ENCODE measurements at places on chromosomes 11 and 22.

DNA sequence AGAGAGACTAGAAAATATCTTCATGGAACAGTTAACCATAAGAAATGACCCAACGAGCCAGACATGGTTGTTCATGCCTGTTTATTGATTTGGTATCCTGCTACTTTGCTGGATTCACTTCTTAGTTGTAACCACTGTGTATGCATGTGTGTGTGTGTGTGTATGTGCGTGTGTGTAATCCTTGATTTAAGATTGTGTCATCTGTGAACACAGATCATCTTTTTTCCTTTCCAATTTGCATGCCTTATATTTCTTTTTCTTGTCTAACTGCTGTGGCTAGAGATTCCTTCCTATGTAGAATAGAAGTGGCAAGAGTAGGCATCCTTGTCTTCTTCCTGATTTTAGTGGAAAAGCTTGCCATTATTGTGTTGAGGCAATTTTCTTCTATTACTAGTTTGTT, 16.4 kb upstream of the CLTCL1 start:
- no peak for DNase-seq

DNA sequence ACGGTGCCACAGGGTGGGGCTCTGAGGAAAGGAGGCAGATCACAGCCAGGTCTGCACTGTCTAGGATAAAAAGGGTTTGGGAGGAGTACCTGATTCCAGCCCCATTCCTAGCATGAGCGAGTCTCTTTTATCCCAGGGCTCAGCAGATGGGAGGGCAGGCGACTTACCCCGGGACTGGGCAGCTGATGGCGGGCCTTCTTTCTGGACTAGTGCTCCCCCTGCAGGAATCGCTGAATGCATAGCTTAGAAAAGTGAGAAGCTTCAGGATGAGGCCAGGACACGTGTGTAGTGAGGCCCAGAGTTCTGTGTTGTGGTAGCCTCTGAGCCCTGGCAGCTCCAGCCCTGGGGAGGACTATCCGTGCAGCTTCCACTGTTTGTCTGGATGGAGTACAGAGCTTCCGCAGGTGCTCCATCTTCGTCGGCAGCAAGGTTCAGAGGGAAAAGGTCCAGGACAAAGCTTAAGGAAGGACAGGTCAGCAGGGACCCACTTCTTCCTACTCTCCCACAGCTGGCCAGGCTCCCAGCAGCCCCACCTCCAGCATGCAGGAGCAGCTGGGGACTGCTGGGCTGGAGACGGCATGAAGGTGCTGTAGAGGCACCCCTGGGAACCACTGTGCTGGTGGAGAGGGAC, 30.4 kb downstream of the COMMD9 start:
- no peak for DNase-seq

DNA sequence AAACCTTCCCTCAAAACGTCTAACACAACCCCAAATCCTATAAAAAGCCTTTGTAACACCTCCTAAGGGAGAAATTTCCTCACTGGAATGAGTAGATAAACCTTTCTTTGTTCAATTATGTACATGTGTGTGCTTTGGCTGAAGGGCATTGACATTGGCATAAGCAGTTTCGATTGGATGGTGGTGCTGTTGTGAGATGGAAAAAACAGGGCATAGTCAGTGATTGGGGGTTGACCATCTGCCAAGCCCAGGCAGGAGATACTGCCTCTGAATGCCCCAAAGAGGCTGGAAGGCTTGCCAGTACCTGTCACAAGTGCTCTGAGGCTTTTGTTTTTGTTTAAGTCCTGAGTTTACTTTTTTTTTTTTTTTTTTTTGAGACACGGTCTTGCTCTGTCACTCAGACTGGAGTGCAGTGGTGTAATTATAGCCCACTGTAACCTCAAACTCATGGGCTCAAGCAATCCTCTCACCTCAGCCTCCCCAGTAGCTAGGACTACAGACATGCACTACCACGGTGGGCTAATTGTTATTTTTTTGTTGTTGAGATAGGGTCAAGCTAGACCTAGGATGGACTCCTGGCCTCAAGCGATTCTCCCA, 1.2 kb upstream of the CCDC117 start:
- no peak for DNase-seq

- DNase-seq, result no peak
Measured at GRCh38 chr22:32697331-32697995, 104.0 kb upstream of the TIMP3 start.

GRCh38 chr11:58919561-58919960, 19.7 kb upstream of the GLYATL1 start:
- no peak for DNase-seq

DNA sequence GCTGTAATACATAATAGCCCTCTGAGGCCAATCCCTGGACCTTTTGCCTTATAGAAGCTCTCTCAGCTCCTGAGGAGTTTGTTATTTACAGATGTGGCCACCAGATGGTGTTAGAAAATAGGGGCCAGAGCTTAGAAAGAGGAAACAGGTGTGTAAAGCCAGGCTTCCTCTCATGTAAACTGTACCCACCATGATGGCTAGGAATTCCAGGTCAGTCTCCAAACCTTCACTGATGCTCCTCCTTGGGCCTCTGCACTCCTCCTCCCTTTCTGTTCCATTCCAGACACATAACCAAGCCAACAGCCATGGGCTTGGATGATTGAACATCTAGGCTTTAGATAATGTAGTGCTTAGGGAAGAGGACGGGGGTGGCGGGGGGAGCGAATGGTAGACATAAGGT, 39.7 kb downstream of the USP35 start:
- DNase-seq, result no peak

- no peak for DNase-seq
Measured at GRCh38 chr11:75311858-75312288, 39.6 kb downstream of the ARRB1 start.

All from T1000 (cell line).